ENCODE measurements at places on chromosomes 7 and 10.

DNA sequence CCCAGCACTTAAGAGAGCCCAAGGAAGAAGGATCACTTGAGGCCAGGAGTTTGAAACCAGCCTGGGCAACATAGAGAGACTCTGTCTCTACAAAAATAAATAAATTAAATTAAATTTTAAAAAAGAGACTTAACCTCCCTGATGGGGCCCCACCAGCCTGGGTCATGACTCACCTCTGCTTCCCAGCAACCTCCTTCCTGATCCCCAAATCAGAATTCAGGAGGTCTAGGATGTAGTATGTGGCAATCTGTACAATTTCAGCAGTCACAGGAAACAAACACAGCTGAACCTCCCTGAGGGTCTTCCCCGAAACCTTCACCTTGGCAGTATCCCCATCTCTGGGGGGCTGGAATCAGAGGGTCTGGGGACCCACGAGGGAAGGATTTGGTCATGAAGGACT lies 9.7 kb upstream of the PPP1R35 start:
- DNase-seq, result no peak

GRCh38 chr10:50622706-50623662 lies 772 bp downstream of the SGMS1 start:
- no peak for DNase-seq

GRCh38 chr10:102641880-102642735 lies 2.2 kb upstream of the TRIM8 start:
- DNase-seq, result peak; percentile 95

DNA sequence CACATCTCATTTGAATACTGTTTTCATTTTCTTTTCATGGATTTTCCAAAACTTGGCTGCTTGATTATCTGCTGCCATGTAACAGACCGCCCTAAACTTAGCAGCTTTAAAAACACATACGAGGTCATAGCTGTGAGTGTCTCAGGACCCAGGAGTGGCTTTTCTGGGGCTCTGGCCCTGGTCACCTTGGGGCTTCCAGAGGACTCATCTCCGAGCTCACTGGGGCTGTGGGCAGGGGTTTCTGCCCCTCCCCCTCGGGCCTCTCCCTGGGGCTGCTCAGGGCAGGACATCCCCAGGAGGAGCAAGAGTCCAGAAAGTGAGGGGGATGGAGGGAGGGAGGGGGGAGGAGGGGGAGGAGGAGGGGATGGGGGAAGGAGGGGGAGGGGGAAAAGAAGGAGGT lies 77.0 kb downstream of the NKX6-2 start:
- DNase-seq, result no peak

DNA sequence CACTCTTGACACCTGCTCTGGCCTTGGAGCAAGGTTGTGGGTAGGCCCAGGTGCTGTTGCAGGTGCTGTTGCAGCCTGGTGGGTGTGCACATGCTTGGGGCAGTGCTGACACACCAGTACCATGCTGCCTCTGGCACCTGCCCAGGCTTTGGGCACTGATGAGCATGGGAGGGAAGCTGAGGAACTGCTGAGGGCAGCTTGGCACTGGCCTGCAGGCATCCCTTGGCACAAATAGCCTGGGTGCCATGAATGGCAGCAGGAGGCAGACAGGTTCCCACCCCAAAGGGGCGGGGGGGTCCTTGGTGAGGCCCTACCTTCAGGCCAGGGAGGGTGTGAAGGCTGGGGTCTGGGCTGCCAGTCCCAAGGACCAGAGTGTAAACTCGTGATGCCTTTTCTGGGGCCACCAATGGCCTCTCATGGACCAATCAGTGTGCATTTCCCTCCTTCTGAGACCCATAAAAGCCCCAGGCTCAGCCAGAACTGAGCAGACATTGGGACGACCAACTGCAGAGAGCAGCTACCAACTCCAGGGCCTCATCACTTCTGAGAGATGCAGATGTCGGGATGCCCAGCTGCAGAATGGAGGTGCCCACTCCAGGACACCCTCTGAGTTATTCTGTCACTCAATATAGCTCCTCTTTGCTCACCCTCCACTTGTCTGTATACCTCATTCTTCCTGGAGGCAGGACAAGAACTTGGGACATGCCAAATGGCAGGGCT lies 547.4 kb downstream of the ZWINT start:
- DNase-seq, result no peak

DNA sequence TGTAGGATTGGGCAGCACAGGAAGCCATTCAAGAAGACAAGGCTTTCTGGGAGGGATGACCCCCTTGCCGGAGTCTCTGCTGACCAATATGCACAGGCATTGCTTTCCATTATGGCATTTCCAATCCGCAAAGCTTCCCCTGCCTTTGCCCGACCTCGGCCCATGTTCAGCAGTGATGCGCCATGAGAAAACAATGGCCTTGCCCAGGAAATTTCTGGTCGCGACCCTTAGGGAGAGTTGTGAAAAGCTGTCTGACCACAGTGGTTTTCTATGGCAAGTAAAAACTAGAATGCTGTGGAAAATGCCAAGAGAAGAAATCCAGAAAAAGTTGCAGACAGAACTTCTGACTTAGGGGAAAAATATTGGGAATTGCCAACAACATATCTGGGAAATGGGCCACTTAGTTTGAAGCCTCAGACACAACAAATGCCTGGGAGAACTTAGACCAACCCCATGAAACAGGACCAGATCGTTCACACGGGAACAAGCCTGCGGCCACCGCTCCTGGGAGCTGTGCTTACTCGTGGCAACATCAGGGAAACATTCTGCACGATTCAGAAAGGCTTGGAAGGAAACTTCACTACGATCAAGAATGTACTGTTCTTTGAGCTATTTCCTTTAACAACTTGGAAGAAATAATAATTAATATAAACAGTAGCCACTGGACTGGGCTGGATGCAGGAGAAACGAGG lies 512.4 kb downstream of the TNS3 start:
- no peak for DNase-seq

DNA sequence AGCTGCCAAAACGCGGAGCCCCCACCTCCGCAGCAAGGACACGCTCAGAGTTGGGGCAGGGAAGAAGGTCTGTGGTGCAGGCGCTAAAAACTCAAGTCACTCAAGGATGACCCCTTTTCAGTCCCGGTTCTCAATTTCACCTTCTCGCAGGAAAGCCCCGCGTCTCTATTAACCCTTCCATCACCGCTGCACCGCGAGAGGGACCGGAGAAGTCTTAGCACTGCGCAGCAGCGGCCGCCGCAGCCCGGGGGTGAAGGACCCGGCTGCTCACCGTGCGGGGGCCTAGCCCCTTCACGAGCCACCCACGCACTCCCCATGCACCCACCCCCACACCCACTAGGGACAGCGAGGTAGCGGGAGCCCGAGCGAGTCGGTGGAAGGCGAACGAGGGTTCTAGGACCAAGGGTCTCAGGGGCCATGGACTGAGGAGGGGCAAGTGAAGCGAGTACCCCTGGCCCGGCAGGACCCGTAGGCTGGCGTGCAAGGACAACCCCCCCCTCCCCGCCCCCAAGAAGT lies 162.9 kb downstream of the SH3PXD2A start:
- no peak for DNase-seq

DNA sequence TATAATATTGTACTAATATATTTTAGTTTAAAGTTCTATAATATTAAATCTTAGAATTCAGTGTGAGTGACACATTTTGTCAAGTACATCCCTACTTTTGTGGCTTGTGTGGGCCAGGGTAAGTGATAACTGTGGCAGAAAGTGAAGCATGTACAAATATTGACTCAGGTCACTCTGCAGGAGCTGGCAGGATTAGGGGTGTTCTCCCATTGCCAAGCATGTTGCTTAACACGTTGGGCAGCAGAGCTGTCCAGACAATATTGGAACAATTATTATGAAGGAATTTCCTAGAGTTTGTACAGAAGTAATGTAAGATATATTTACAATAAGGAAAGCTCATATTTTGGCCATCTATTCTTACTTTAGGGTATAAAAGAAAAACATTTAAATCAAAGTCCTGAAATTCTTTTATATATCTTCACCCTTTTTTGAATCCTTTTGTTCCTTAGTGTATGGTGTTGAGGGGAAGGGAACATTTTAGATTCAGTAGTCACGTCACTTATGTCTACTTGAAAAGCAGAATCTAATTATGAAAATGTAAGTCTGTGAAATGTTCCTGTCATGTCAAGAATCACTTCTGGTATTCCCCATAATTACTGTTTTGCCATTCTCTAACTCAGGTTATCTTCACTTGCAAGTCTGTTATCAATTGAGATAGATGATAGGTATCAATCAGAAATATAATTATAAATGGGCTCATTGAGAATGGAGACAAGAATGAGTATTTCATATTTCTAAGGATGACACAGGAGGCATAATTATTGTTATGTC lies 4.0 kb downstream of the HDAC9 start:
- DNase-seq, result no peak

GRCh38 chr7:128081808-128082207 lies 50.6 kb upstream of the LRRC4 start:
- no peak for DNase-seq

DNA sequence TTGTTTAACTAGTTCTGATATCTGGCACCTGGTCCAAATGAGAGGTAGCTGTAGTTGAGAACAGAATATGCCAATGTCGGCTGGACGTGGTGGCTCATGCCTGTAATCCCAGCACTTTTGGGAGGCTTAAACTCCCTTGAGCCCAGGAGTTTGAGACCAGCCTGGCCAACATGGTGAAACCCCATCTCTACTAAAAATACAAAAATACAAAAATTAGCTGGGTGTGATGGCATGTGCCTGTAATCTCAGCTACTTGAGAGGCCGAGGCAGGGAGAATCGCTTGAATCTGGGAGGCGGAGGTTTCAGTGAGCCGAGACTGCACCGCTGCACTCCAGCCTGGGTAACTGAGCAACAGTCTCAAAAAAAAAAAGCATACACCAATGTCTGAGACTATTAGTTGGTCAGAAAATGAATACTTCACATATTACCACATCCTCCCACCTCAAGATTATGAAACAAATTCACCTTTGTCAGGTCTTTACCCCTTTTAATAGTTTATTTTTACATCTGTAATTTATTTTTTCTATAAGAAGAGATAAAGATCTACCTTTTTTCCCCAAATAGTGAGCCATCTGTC lies 38.8 kb downstream of the EPC1 start:
- no peak for DNase-seq

DNA sequence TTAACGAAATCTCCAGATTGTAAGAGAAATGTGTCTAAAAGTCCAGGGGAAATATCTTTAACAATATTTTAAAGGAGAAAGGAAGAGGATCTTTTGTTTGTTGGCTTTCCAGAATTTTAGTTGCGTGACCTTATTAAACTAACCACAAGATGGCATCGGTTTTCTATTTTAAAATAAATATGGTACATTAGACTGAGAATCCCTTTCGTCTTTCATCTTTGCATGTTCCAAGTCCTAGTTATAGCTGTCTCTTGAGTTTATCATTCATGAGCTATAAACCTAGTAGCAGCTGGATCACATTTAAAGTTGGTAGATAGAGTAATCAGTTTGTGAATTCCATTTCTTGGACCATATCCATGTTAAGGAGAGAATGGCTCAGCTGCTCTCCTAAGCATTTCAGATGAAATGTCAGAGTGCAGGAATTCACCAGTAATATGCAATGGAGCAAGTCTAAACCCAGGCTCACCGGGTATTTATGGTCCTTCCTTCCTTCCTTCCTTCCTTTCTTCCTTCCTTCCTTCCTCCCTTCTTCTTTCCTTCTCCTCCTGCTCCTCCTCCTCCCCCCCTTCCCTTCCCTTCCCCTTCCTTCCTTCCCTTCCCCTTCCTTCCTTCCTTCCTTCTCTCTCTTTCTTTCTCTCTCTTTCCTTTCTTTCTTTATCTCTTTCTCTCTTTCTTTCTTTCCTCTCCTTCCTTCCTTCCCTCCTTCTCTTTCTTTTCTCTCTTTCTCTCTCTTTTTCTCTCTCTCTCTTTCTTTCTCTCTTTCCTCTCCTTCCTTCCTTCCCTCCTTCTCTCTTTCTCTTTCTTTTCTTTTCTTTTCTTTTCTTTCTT lies 57.8 kb upstream of the RAB18 start:
- no peak for DNase-seq

DNA sequence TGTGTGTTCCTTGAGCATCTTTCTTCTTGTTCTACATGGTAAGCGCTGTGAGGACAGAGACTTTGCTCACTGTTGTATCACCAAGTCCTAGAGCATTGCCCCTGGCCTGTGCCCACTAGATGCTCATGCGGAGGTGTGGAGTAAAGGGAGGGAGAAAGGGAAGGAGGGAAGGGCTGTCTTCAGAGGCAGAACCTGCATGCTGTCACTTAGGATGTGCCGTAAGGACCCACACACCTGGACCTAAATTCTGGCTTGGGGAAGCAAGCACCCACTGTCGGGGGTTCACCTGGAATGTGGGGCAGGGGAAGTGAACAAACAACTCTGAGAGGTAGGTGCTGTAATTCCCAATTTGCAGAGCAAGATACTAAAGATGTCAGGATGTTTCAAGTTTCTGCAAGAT lies 129.5 kb downstream of the PTPN20 start:
- no peak for DNase-seq

GRCh38 chr7:157012113-157012547 lies 1.7 kb upstream of the MNX1 start:
- no peak for DNase-seq

DNA sequence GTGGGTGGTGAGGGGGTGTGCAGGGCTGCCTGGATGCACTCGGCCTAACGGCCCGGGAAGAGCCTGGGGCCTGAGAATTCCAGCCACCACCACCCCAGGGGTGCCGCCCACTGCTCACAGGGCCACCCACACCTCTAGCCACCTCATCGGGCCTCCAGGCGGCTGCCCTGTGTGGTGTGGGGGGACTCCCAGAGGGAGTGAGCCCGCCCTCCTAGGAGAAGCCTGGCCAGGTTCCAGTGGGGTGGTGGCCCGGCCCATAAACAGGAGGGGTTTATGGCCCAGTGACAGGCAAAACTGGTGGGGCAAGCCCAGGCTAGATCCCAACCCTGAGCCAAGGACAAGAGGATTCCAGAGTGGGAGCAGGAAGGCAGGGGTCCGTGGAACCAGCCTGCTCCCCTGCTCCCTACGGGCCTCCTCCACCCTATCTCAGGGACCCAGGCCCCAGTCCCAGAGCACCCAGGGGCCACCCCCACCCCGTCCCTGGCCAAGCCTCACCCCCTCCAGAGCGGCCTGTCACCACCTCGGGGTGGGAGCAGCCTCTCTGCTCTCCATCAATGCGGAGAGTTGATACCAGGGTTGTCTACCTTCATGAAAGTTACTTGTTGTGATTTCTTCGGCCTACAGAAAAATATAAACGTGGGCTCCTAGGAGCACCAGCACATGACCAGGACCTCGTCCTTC lies 20.2 kb upstream of the PDGFA start:
- no peak for DNase-seq

GRCh38 chr7:111256391-111256790 lies 165.5 kb downstream of the LRRN3 start:
- DNase-seq, result no peak

- no peak for DNase-seq
Measured at GRCh38 chr10:30038781-30039536, 20.4 kb downstream of the JCAD start.

Data from stimulated activated CD8-positive, alpha-beta memory T cell treated with anti-CD3 and anti-CD28 coated beads, Interleukin-7, amount 100 ng/mL, for 1 hour (primary cell).